ENCODE measurements at places on chromosomes 13 and 19.

DNA sequence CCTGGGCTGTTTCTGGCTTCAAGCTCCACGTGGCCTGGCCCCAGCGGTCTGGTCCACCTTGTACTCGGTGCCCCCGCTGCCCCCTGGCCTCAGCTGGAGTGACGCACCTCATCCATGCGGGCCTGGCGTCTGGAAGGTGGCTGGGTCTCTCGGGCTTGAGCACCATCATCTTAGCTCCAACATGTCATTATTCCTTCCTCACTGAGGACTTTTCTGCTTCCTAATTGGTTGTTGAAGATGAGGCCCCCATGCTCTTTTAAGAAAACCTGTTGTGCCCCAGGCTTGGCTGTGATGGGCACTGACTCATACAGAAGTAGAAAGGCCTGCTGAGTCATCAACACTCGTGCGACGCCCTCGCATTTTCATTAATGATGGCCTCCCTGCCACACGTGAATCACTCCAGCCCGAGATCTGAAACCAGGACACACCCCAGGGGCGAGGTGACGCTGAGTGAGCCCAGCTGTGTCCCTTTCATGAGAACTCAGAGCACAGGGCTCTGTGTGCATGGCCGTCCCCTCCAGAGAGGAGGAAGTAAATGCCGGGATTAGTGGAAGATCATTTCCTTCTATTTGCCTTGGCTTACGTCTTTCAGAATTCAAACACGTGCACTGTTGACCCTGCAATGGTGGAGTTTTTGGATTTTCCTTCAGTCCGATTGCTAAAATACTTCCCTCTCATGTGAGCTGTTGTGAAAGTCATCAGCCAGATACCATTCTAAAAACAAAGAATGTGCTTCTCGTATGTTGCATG lies 14.0 kb upstream of the GJA3 start:
- peak; percentile 72 for DNase-seq

DNA sequence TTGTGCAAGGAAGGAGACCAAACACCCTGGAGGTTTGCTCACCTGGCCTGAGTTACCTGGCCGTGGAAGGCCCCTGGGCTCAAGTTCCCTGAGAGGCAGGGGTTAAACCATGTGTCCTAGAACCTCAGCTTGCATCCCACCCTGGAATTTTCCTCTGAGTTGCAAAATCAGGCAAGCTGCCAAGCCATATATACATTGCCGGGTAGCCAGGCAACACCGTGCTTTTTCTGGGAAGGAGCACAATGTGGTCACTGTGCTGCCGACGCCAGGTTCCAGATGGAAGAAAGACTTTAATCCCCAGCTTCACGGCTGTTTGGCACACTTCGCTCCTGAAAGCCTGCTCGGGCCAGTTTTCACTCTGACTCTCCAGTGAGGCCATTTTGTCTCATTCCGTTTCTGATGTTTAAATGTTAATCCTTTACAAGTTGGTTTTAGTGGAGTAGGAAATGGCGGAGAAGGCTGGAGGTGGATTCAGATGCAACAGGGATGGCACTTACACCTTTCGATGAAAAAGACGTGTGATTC lies 60.1 kb upstream of the PEG3 start:
- DNase-seq: no peak

- DNase-seq: no peak
These were observed 869.4 kb downstream of the PCDH17 start for GRCh38 chr13:58500938-58501337.

- DNase-seq: no peak
These were observed 13.2 kb upstream of the TCF3 start for GRCh38 chr19:1665565-1666047.

DNA sequence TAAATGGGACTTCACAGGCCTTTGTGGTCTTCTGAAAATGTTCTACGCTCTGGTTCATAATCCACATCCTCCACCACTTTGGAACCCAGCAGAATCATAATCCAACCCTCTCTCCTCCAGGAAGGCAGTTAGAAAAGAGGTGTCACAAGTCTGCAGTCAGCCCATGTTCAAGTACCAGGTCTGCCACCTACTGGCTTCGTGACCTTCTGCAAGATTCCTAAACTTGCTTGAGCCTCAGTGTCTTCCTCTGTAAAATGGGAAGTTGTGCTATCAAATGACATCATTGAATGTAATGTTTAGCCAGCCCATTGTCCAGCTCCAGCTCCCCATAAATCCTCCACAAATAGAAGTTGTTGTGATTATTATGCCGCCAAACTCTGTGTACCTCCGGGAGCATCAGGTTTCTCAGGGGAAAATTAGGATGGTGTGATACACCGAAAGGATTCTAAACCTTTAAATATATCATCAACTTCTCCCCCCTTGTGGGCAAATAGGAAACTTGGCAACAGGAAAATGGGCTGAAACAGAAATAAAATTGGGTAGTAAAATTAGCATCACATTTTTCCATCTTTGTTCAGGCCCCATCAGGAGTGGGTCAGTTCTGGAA lies 109.7 kb downstream of the NUFIP1 start:
- DNase-seq: peak; percentile 52

- peak; percentile 66 for DNase-seq
These were observed 121.7 kb downstream of the FNDC3A start for GRCh38 chr13:49097374-49097773.

GRCh38 chr13:70959035-70959775 lies 851.0 kb upstream of the KLHL1 start:
- no peak for DNase-seq

DNA sequence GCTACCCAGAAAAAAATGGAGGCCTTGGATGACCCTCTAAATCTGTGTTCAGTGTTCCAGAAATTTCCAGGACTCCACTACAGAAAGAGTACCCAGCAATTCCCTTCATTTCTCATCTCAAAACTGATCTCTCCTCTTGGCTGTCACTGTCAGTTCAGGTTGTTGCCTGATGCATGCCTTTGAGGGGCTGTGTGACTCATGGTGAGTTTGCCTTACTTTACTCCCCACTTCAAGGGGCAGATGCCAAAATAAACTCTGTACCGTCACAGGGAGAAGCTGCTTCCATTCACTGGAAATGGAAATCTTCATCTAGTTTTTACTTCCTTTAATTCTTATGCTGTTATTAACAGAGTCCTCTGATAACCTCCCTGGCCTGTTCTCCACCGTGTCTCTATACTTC lies 1075.0 kb downstream of the DIAPH3 start:
- DNase-seq: no peak

DNA sequence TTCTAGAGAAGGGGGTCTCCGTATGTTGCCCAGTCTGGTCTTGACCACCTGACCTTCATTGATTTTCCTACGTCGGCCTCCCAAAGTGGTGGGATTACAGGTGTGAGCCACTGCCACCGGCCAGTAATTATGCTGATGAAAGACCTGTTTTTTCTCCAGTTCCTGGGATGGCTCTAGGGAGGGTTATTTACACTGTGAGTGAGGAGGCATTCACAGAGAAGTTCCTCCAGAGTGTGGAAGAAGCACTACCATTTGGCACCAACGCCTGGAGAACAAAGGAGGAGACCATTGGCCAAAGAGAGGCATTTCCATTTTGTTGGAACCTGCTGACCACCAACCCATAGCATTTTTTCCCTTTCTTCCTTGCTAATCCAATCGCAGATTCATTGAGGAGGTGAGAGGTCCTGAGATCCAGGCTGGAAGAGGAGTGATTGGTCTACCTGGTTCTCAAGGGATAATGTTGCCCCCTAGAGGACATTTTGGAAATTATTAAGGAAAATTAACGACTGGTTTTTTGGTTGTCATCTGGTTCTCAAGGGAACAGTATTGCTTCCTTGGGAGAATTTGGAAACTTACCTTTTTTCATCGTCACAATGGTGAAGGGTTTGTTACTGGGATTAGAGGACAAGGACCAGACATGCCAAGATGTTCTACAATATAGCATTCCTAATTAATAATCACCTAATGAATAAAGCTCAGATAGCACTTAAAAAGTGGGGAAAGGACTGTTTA lies 5.5 kb upstream of the SAE1 start:
- peak; percentile 66 for DNase-seq

DNA sequence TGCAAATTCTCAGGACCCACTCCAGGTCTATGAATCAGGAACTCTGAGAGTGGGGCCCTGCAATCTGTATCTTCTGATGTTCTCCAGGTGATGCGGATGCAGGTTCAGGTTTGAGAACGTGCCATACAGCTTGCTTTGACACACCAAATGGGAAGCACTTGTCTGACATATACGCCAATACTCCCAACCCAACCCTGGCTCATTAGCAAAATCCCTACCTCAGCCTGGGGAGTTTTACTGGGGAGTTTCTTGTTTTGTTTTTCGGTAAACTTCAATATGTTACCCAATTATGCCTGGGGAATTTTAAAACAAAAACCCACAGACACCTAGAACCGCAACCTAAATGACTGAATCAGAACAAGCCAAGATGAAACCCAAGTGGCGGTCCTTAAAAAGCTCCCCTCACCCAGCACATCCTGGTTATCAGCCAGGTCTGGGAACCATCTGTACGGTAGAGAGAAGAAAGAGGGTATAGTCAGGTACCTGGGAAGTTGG lies 41.2 kb downstream of the ABCC4 start:
- no peak for DNase-seq

DNA sequence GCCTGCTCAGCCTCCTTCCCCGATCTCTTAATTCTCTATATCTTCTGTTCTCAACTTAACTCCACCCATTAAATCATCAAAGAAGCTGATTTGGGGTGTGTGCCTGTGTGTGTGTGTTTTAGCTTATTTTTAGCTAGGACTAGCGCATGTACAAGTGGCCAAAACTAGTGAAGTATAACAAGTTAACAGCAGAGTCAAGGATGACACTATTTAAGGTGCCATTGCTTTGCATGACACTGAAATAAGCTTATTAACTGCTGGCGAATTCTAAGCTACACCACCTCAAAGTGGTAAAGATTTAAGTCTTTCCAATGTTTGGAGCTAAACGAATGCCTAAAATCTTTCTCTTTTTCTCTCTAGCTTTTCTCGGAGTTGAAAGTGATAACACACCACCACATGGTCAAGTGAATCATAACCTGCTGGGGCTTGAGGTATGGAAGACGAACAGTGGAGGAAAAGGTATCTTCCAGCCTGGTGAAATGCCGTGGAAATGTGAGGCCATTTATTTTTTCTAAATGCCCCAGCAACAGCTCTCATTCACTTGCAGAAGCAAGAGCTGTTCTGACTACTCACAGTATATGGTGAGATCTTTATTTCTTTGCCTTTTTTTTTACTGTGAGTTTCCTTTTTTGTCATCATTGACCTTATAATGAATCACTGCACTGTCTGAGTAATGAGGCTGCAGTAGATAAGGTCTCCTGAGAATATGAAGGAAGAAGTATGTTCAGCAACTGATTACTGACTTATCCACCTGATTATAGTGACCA lies 570.3 kb downstream of the PCDH9 start:
- peak; percentile 47 for DNase-seq

- DNase-seq: no peak
These were observed 792.1 kb upstream of the SPRY2 start for GRCh38 chr13:81133066-81133465.

GRCh38 chr13:30679483-30680330 lies 55.6 kb upstream of the ALOX5AP start:
- no peak for DNase-seq

GRCh38 chr13:43289470-43290255 lies 266.3 kb downstream of the DNAJC15 start:
- DNase-seq: no peak

- DNase-seq: no peak
These were observed 347.2 kb downstream of the ZNF536 start for GRCh38 chr19:30719189-30719998.

GRCh38 chr13:113103646-113104045 lies 1.9 kb upstream of the F7 start:
- no peak for DNase-seq

DNA sequence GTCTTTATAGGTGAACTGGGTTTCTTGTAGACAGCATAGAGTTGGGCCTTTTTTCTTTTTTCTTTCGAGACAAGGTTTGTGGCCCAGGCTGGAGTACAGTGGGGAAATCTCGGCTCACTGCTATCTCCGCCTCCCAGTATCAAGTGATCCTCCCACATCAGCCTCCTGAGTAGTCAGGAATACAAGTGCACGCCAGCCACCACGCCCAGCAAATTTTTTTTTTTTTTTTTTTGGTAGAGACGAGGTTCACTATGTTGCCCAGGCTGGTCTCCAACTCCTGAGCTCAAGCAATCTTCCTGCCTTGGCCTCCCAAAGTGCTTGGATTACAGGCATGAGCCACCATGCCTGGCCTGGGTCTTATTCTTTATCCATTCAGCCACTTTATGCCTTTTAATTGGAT lies 5.1 kb upstream of the CALM3 start:
- no peak for DNase-seq

DNA sequence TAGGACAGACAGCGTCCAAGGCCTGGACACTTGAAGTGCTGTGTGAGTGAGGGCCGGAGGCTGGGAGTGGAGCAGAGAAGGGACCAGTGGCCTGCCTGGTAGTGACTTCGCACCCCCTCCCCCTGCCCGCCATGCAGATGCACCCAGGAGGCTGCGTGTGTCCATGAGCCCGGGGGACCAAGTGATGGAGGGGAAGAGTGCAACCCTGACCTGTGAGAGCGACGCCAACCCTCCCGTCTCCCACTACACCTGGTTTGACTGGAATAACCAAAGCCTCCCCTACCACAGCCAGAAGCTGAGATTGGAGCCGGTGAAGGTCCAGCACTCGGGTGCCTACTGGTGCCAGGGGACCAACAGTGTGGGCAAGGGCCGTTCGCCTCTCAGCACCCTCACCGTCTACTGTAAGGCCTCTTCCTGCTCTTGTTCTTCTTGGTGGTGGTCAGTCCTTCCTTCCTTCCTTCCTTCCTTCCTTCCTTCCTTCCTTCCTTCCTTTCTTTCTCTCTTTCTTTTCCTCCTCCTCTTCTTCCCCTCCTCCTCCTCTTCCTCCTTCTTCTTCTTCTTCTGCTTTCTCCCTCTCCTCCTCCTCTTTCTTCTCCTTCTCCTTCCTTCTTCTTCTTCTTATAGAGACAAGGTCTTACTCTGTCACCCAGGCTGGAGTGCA lies 6.0 kb upstream of the FFAR1 start:
- no peak for DNase-seq

DNA sequence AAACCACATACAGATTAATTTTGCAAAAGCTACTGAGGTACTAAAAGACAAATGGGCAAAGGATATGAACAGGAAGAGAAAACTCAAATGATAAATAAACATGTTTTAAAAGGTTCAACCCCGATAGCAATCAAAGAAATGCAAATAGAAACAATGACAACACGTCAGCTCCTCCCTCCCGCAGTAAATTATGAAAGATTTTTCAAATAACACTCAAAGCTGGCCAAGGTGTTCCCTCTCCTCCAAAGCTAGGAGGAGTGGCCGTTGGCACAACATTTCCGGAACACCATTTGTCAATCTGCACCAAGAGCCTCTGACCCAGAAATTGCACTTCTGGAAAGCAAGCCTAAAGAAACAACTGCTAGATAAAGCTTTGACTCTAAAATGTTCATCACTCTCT lies 28.3 kb downstream of the INSR start:
- no peak for DNase-seq

- DNase-seq: no peak
These were observed 9.0 kb upstream of the CIRBP start for GRCh38 chr19:1259876-1260748.

DNA sequence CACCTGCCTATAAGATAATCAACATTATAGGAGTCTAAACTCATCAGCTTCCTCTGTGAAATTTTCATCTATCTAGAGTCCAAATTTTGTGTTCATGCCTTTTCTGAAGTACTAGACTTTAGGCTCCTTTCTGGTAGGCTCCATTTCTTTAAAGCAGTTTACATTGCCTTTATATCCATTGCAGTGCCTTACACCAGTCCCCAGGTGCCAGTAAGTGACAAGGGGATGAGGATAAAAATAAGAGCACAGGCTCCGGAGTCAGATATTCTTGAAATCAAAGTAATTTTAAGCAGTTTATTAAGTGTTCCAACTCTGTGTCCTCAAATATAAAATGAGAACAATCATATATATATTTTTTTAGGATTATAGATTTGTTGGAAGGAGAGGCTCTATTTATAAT lies 10.6 kb upstream of the CYSLTR2 start:
- no peak for DNase-seq

- DNase-seq: no peak
These were observed 727 bp downstream of the CNMD start for GRCh38 chr13:52738719-52739467.
